ENCODE measurements at places on chromosomes 12 and 14. TPM values are rescaled to one million over a fixed set of nuclear protein-coding genes. Genes with fewer than 3 reads are reported as not detected.

The MFAP5 gene
- 22.1 TPM for total RNA-seq

The FGD6 gene
- total RNA-seq: 16.9 TPM

The KCNH3 gene
- 0.19 TPM for total RNA-seq

The WNT1 gene
- total RNA-seq: not detected

The SCNN1A gene
- 2.7 TPM for total RNA-seq

- peak; percentile 50 for DNase-seq
Observed at GRCh38 chr14:105838591-105839424, 312.4 kb downstream of the TMEM121 start.

DNA sequence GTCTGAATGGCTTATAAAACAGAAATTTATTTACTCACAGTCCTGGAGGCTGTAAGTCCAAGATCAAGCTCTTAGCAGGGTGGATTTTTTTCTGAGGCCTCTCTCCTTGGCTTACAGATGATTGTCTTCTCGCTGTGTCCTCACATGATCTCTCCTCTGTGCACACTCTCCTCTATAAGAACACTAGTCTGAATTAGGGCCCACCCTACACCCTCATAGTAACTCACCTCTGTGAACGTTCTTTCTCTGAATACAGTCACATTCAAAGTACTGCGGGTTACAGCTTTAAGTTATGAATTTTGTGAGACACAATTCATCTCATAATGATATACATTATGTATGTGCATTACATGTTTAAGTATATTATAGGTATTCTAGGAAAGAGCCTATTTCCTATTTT is 135.7 kb upstream of the ATXN7L3B start:
- no peak for DNase-seq

DNA sequence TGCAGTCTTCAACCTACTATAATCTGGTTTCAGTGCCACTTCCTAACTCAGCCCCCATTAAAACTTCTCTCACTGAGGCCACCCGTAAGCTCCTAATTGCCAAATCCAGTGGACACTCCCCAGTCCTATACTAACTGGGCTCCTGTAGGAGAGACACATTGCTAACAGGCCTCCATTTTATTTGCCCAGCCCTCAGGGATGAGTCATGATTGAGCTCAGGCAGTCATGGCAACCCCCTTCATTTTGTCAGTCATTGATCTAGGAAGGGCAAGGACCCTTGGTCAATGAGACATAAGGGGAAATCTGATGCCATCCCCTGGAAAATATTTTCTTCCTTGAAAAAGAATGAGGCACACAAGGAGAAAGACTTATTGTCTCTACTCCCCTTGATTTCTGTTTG is 70.1 kb upstream of the HIF1A start:
- no peak for DNase-seq

DNA sequence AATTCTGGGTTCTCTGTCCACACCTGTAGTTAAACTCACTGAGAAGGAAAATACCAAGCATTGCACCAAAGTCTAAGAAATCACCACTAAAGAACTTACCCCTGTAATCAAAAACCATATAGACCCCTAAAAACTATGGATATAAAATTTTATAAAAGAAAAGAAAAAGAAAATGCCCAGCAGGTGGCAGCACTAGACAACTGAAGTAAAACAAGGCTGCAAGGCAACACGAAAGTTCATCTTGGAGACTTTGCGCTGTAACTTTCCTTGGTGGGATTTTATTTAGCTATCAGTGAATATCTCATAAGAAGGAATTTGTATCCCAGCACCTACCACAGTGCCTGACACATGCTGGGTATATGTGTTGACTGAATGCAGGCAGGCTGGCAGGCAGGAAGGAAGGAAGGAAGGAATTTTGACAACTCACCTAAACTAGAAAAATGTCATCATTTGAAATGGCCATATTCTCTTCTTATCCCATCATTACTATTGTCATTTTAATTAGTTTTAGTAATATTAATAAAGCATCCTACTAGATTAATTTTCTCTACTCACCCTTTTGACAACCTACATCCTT is 68.2 kb upstream of the ETV6 start:
- peak; percentile 66 for DNase-seq

DNA sequence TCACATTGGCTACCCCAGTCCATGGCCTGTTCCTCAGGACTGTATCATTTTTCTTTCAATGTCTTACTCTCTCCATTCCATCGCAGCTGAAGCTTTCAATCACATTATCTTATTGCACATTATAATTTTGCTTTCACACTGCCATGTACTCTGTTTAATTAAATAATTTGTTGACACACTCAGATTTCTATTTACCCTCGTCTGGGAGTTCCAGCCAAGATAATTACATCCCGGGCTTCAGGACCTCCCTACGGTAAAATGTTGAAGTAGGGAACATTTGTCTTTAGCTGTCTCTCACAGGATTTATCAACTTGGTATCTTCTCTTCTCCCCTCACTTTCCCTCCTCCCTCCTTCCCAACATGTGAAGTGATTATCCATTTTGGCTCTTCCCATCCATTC is 177.2 kb upstream of the RASSF8 start:
- DNase-seq: no peak

DNA sequence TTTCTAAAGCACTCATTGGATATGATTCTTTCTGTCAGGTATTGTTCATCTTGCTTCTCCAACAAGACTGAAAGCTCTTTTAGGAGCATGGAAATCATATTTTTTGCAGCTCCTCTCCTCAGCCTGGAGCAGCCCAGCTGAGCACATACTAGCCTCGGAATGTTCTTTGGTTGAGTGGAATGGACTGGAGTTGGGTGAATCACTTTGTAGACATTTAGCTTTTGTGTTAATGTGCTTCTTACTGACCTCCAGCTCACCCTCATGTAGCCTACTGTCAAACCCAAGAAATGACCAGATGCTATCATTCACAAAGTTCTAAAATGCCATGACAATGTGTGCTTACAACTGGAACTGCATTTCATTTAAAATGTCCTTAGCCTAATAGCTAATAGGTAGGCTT is 161.1 kb downstream of the NUAK1 start:
- DNase-seq: no peak
